Testis (tissue), 5 donors: ENCODE measurements at places on chromosomes 5 and 9. TPM values are rescaled to one million over a fixed set of nuclear protein-coding genes. Genes with fewer than 3 reads are reported as not detected.

KIF4B gene
- 3.0 TPM for total RNA-seq

DNA sequence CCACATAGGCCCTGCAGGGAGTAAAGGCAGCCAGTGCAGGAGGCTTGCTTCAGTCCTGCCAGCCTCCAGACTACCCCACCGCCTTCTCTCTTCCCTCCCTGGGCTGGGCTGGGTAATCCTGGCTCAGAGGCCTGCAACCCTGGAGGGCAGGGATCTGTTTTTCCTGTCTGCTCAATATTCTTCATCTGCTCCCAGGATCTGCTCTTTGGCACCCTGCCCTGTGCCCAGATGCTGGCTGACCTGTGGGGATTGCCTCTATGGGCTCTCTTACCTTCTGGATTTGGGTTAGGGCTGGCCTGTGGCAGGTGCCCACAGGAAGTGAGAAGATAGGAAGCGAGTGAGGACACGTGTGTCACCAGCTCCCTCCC lies 7.3 kb upstream of the ANGPTL2 start:
- DNase-seq, result no peak
- H3K27ac ChIP-seq, result no peak overlapping the region
- H3K36me3 ChIP-seq, result no peaks in the 10 kb centered on the region
- no peak overlapping the region for H3K4me3 ChIP-seq
- peaks cover 17% of the 10 kb centered on the region for H3K4me1 ChIP-seq

DNA sequence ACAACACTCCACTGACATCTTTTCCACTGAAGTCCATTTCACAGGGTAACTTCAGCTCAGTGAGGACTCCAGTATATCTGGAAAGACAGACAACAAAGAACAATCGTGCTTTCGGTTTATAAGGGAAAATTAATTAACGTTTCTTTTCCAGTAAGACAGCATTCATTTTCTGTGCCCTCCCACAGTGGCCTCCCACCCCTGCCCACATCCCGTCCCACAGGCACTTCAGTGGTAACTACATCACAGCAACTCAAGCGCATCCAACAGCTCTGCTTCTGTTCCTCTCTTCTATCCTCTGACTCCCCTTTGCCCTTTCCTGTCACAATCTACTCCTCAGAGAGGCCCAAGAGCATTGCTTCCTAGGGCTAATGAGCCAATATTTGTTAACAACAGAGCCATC lies 40.3 kb downstream of the GLDC start:
- no peaks in the 10 kb centered on the region for H3K4me1 ChIP-seq
- H3K27me3 ChIP-seq, result no peaks in the 10 kb centered on the region
- no peak overlapping the region for H3K4me3 ChIP-seq
- no peak overlapping the region for H3K27ac ChIP-seq

GRCh38 chr5:172905346-172906140 lies 53.7 kb upstream of the RPL26L1 start:
- no peak for DNase-seq
- no peaks in the 10 kb centered on the region for H3K27me3 ChIP-seq
- peak overlapping the region; percentile 91 for H3K27ac ChIP-seq

DNA sequence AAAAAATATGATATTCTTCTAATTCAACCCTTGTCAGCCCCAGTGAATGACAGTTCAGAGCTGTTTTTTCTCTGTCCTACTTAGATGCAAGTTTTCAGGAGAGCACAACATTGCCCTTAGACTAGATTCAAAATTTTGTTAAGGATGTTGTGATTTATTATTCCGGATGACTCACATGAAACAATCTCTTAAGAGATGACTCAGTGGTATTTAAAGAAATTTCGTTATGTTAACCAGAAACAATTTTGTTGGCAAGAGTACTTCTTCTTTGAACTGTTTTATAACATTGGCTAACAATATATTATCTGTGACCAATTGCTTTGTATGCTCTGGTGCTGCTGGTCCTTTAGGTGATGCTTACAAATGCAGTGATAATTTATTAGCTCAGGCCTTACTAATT lies 132.0 kb downstream of the IZUMO3 start:
- no peak for DNase-seq
- H3K27me3 ChIP-seq, result no peaks in the 10 kb centered on the region
- no peaks in the 10 kb centered on the region for H3K4me1 ChIP-seq

GRM6 gene
- 0.47 TPM for total RNA-seq

ADAMTS12 gene
- 9.3 TPM for total RNA-seq

DNA sequence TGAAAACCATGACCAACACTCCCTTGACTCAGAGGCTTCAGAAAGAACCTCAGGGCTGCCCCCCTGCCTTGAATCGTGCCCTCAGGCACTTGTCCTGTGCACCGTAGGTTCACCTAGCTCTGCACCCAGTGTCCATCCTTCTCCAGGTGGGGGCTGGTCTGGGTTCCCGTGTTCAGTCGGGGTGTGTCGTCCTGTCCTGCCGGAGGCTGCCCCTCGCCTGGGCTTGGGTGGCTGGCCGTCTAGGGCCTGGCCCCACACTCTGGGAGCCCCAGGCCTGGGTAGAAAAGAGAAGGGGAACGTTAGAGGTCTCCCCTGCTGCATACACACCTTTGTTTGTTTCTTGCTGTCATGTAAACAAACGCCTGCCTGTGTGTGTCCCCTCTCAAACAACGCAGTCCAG lies 29.3 kb downstream of the CATSPER3 start:
- H3K27me3 ChIP-seq, result no peaks in the 10 kb centered on the region
- no peaks in the 10 kb centered on the region for H3K4me1 ChIP-seq
- no peak overlapping the region for H3K4me3 ChIP-seq
- no peak for DNase-seq

GRCh38 chr9:124330011-124330697 lies 72.4 kb downstream of the NEK6 start:
- no peak for DNase-seq
- no peak overlapping the region for H3K27ac ChIP-seq
- no peaks in the 10 kb centered on the region for H3K27me3 ChIP-seq
- no peaks in the 10 kb centered on the region for H3K36me3 ChIP-seq
- no peaks in the 10 kb centered on the region for H3K4me1 ChIP-seq

DNA sequence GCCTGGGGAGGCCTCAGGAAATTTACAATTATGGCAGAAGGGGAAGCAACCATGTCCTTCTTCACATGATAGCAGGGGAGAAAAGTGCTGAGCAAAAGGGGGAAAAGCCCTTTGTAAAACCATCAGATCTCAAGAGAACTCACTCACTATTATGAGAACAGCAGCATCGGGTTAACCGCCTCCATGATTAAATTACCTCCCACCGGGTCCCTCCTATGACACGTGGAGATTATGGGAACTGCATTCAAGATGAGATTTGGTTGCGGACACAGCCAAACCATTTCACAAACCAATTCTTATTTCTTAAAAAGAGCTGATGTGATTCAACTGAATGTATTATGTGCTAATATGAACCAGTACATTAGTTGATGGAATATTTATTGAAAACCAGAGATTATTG lies 63.9 kb downstream of the PARP8 start:
- no peak for DNase-seq
- no peak overlapping the region for H3K27ac ChIP-seq
- H3K36me3 ChIP-seq, result no peaks in the 10 kb centered on the region
- H3K27me3 ChIP-seq, result no peaks in the 10 kb centered on the region

- H3K27me3 ChIP-seq, result no peaks in the 10 kb centered on the region
- H3K4me1 ChIP-seq, result no peaks in the 10 kb centered on the region
- no peak for DNase-seq
- H3K4me3 ChIP-seq, result no peak overlapping the region
- H3K27ac ChIP-seq, result no peak overlapping the region
Observed at GRCh38 chr5:95087816-95088317, 197.0 kb downstream of the MCTP1 start.

CCL28 gene
- 7.6 TPM for total RNA-seq

DNA sequence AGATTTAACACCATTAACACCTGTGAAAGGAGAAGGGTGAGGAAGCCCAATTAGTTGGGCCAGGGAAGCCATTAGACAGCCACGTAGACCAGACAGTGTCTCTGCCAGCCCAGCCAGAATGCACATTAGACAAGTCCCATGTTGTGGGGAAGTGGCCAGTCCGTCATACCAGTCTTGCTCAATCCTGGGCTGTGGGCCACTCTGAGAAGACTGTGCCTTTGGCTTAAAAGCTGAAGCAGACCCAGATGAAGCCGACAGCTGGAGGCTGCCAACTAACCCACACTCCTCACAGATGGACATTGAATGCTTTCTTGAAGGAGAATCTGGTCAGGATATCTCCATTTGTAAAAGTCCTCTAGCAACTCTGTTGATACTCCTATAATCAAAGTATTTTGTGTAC lies 128.5 kb downstream of the CHSY3 start:
- DNase-seq, result peak; percentile 20
- no peak overlapping the region for H3K27ac ChIP-seq
- H3K36me3 ChIP-seq, result no peaks in the 10 kb centered on the region
- no peak overlapping the region for H3K4me3 ChIP-seq
- no peaks in the 10 kb centered on the region for H3K27me3 ChIP-seq

DNA sequence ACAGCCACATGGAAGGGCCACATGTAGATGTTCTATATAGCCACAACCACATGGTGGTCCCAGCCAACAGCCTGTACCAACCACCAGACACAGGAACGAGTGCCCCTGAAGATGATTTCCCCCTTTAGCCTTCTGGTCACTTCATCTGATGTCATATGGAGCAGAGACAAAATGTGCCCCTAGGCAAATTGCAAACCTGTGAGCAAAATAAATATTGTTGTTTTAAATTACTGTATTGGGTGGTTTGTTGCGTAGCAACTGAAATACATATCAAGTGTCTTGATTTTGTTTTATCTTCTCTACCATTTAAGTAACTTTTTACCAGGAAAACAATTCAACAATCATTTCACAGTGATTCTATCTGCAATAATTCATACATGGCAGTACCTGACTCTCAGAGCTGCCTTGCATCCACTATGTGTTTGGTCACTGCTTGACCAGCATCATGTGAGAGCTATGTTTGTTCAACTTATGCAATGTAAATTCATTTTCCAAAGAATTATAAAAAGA lies 142.5 kb upstream of the VLDLR start:
- H3K4me3 ChIP-seq, result no peak overlapping the region
- no peaks in the 10 kb centered on the region for H3K4me1 ChIP-seq
- H3K36me3 ChIP-seq, result no peaks in the 10 kb centered on the region
- DNase-seq, result no peak
- no peaks in the 10 kb centered on the region for H3K27me3 ChIP-seq
- no peak overlapping the region for H3K27ac ChIP-seq

SGCD gene
- 6.1 TPM for total RNA-seq

CD180 gene
- total RNA-seq, result 0.08 TPM

DNA sequence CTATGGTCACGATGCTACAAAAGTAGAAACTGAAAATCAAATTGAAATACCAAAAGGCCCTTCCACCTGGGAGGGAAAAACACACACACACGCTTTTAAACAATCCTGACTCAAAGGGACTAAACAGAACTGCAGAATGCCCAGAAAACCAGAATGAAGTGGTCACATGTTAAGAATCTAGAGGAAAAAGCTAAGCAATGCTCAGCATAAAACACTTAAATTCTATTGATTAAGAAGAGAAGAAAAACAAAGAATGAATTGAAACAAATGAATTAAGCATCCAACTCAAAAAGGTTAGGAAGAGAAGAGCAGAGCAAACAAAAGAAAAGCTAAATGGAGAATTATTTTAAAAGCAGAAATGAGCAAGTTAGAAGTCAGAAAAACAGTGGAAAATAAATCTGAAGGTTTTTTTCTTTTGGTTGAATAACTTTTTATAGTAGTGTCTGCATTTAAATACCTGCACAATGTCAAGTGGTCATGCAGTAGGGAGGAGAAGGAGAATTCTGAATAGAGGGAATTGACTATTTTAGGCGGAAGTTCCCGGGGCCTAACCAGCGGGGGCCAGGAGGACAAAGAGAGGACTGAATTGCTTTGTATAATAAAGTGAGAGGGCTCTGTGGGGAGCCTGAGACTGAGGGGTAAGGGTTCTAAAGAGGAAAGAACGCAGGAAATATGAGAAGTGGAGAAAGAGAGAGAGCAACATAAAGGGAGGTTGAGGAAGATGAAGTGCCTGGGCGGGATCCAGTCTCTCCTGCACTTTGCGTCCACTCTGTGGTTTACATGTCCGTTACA lies 146.8 kb downstream of the ATPSCKMT start:
- no peaks in the 10 kb centered on the region for H3K27me3 ChIP-seq
- no peaks in the 10 kb centered on the region for H3K36me3 ChIP-seq
- no peak overlapping the region for H3K4me3 ChIP-seq
- no peaks in the 10 kb centered on the region for H3K4me1 ChIP-seq

GRCh38 chr9:137682428-137683105 lies 63.8 kb downstream of the EHMT1 start:
- H3K36me3 ChIP-seq, result no peaks in the 10 kb centered on the region
- no peak overlapping the region for H3K4me3 ChIP-seq
- H3K27ac ChIP-seq, result peak overlapping the region; percentile 22
- no peaks in the 10 kb centered on the region for H3K27me3 ChIP-seq

DNA sequence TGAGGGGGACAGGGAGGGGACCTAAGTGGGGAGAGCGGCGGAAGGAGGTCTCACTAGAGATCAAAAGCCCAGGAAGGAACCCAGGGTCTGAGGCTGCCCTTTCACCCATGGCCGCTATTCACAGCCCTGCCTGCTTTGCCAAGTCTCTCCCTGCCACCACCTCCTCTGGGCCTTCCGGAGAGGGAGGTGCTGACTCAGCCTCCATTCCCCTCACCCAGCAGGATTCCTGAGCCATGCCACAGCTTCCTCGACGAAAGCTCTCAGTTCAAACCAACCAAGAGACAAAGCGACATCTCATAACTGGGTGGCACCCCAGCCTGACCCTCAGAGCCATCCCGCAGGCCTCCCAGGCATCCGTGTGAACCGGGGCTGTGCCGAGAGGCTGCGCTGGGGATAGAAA lies 36.7 kb downstream of the PAX5 start:
- no peak overlapping the region for H3K27ac ChIP-seq
- DNase-seq, result no peak
- H3K36me3 ChIP-seq, result no peaks in the 10 kb centered on the region
- H3K4me3 ChIP-seq, result no peak overlapping the region
- no peaks in the 10 kb centered on the region for H3K27me3 ChIP-seq

- DNase-seq, result no peak
- no peak overlapping the region for H3K27ac ChIP-seq
- H3K27me3 ChIP-seq, result no peaks in the 10 kb centered on the region
- H3K36me3 ChIP-seq, result no peaks in the 10 kb centered on the region
- no peak overlapping the region for H3K4me3 ChIP-seq
Observed at GRCh38 chr5:82265047-82265446, 13.1 kb downstream of the RPS23 start.

- no peaks in the 10 kb centered on the region for H3K27me3 ChIP-seq
- no peak overlapping the region for H3K27ac ChIP-seq
- no peaks in the 10 kb centered on the region for H3K36me3 ChIP-seq
- DNase-seq, result no peak
Observed at GRCh38 chr5:124264499-124264898, 481.9 kb downstream of the ZNF608 start.

GRCh38 chr5:155915601-155916000 lies 411.4 kb upstream of the SGCD start:
- no peaks in the 10 kb centered on the region for H3K4me1 ChIP-seq
- H3K36me3 ChIP-seq, result no peaks in the 10 kb centered on the region
- no peak overlapping the region for H3K27ac ChIP-seq
- DNase-seq, result no peak

NEURL1B gene
- 18.1 TPM for total RNA-seq

HBEGF gene
- total RNA-seq, result 23.2 TPM

HNRNPAB gene
- total RNA-seq, result 66.2 TPM

LEAP2 gene
- 1.8 TPM for total RNA-seq

- no peaks in the 10 kb centered on the region for H3K27me3 ChIP-seq
- H3K4me3 ChIP-seq, result no peak overlapping the region
- peak; percentile 86 for DNase-seq
- H3K27ac ChIP-seq, result no peak overlapping the region
- H3K4me1 ChIP-seq, result peaks cover 13% of the 10 kb centered on the region
- no peaks in the 10 kb centered on the region for H3K36me3 ChIP-seq
Observed at GRCh38 chr9:119322184-119322583, 47.1 kb downstream of the BRINP1 start.

- no peaks in the 10 kb centered on the region for H3K27me3 ChIP-seq
- no peak for DNase-seq
- no peak overlapping the region for H3K27ac ChIP-seq
- H3K4me1 ChIP-seq, result peaks cover 5% of the 10 kb centered on the region
- no peak overlapping the region for H3K4me3 ChIP-seq
Observed at GRCh38 chr5:102911973-102912372, 156.9 kb downstream of the PAM start.
